Aorta (tissue), 5 donors: ENCODE measurements at places on chromosomes 16 and 17.

- no peaks in the 10 kb centered on the region for H3K36me3 ChIP-seq
- H3K4me3 ChIP-seq = no peak overlapping the region
- H3K27ac ChIP-seq = no peak overlapping the region
- no peaks in the 10 kb centered on the region for H3K4me1 ChIP-seq
- no peak for DNase-seq
These were observed 78.3 kb upstream of the CIBAR2 start for GRCh38 chr16:85190572-85190971.

DNA sequence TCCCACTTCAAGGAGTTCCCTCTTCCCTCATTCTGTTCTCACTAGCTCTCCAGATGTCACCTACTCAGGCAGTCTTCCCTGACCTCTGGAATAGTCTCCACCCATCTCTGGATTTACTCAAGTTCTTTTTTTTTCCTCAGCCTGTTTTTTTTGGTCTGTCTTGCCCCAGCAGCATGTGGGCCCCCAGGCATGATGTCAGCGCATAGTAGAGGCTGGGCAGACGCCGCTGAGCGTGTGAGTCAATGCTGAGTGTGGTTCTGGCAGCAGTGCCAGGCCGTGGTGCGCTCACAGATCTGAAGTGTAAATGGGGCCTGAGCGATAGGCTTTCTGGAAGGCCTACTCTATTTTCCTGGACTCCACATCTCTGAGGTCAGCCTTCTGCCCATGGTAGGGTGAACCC, 2.7 kb upstream of the KCNJ18 start:
- no peak overlapping the region for H3K27ac ChIP-seq
- peak; percentile 81 for DNase-seq
- H3K27me3 ChIP-seq = no peaks in the 10 kb centered on the region
- no peaks in the 10 kb centered on the region for H3K4me1 ChIP-seq

DNA sequence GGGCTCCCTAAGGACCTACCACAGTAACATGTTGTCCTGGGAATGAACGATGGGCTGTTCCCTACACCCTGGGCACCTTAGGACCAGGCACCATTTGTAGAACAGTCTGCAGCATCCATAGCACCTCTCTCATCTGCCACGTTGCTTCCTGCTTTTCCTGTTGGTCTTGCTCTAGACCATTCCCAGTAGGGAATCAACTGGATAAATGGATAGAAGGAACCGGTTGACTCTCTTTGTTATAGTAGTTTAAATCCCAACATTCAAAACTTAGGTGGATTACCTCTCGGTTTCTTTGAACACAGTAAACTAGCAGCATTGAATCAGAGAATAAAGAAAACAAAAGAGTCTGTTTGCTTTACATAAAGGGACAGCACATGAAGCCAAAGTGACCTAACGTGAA, 159.1 kb downstream of the HS3ST3B1 start:
- no peaks in the 10 kb centered on the region for H3K4me1 ChIP-seq
- no peak for DNase-seq
- H3K27ac ChIP-seq = no peak overlapping the region
- H3K27me3 ChIP-seq = no peaks in the 10 kb centered on the region

DNA sequence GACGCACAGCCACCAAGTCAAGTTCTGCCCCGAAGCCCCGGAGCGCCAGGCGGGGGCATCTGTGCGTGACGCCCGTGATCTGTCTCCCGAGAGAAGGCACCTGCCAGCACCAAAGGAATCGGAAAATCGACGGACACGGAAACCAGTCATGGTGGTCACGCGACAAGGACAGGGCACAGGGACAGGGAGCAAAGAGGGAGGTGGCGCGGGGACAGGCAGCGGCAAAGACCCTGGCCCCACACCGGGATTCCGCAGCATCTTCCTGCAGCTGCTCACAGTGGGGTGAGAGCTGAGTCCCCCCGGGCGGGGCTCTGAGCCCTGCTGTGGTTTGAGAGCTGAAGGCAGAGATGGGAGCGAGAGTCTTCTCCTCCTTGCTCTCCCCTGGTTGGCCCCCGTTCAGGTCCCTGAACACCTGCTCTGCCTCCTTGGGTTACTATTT, 56.4 kb downstream of the ABR start:
- DNase-seq = no peak
- no peak overlapping the region for H3K27ac ChIP-seq
- no peaks in the 10 kb centered on the region for H3K27me3 ChIP-seq
- no peaks in the 10 kb centered on the region for H3K4me1 ChIP-seq
